ENCODE measurements at places on chromosomes 16 and 17. TPM values are rescaled to one million over a fixed set of nuclear protein-coding genes. Genes with fewer than 3 reads are reported as not detected.

The PPL gene
- total RNA-seq, result 24.6 TPM

The SYCE1L gene
- 8.6 TPM for total RNA-seq

The C17orf107 gene
- 8.9 TPM for total RNA-seq

The CACNG1 gene
- not detected for total RNA-seq

The C16orf54 gene
- total RNA-seq, result not detected

The TLCD2 gene
- 3.1 TPM for total RNA-seq

The KCNH6 gene
- not detected for total RNA-seq

The CDK3 gene
- 2.2 TPM for total RNA-seq

The MMP25 gene
- total RNA-seq, result not detected

Data from cardiac atrium fibroblast (primary cell).